ENCODE measurements at places on chromosomes 6 and 20.

- DNase-seq: no peak
These were observed 38.1 kb upstream of the BMP5 start for GRCh38 chr6:55913228-55914195.

DNA sequence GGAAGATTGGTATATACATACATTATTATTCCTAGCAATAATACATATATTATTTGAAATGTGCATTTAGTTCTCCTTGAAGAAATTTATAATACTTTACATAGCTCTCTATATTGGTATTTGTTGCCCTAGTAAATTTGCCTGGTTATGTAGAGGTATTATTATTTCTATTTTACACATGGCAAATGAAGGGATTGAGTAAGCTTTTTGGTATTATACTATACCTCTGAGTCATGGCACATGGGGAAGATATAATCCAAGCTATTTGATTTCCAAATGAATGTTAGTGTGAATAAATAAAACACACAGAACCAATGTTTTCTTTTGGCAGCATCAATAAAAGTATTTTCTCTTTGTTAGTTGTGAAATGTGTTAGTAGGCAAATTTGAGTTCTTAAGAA lies 409.6 kb upstream of the SLC35B3 start:
- DNase-seq: no peak

GRCh38 chr6:27608916-27609883 lies 136.3 kb upstream of the ZNF184 start:
- no peak for DNase-seq

GRCh38 chr6:148593813-148594170 lies 153.0 kb upstream of the UST start:
- no peak for DNase-seq

GRCh38 chr6:35239581-35239980 lies 20.0 kb upstream of the ZNF76 start:
- DNase-seq: no peak

Measured in forelimb muscle (tissue), 1 donor.